ENCODE measurements at places on chromosomes 2 and 18. TPM values are rescaled to one million over a fixed set of nuclear protein-coding genes. Genes with fewer than 3 reads are reported as not detected.

ALPI gene
- total RNA-seq: not detected

RTP5 gene
- total RNA-seq: 0.21 TPM

GRCh38 chr2:217790681-217791392 lies 212.0 kb downstream of the TNS1 start:
- peak; percentile 36 for DNase-seq

- no peak for DNase-seq
These were observed 7.5 kb upstream of the MCFD2 start for GRCh38 chr2:46923041-46923528.

DNA sequence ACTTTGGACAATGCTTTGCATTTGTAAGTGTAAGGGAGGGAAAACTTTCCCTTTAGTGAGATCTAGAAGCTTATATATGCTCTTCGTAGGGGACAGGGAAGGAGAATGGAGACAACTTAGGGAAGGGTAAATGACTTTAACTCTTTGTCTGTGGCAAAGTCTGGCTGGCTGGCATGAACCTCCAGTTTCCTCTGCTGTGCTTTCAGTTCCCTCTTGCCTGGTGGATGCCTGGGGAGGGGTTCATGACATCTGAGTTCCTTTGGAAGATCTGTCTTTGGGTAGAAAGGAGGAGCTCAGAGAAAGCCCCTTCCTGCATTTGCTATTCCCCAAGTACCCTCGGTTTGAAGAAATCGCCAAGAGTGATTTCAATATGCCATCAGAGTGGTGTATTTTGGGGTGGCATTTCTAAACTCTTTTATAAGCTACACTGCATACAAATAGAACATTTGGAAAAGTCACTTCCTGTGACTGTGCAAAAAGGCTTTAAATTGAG lies 143.6 kb downstream of the VAPA start:
- DNase-seq: no peak

DNA sequence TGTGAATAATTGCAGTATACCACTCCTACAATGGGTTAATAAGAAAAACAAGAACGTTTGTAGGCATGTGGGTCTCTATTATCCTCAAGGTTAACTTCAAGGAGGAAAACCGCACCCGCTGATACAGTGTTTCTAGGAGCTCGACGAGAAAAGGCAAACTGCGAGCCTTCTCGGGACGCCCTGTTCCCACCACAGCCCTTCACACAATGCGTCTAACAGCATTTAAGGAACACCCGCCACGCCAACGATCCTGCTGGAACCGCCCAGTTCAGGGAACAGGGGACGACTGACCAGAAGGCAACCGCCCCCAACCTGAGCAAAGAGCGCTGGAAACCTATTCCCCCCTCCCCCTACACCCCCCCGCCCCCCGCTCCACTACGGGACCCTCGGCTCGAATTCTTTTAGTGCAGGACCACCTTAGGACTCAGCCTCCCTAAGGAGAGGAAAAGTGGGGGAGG lies 710 bp upstream of the TMSB10 start:
- peak; percentile 87 for DNase-seq

GRCh38 chr2:175464311-175464670 lies 282.8 kb upstream of the ATP5MC3 start:
- DNase-seq: no peak

All from ureter (tissue), 1 donor.